AG04449 (cell line): ENCODE measurements at places on chromosomes 1 and 21.

GRCh38 chr1:22186311-22186710 is 43.4 kb upstream of the WNT4 start:
- DNase-seq, result no peak

DNA sequence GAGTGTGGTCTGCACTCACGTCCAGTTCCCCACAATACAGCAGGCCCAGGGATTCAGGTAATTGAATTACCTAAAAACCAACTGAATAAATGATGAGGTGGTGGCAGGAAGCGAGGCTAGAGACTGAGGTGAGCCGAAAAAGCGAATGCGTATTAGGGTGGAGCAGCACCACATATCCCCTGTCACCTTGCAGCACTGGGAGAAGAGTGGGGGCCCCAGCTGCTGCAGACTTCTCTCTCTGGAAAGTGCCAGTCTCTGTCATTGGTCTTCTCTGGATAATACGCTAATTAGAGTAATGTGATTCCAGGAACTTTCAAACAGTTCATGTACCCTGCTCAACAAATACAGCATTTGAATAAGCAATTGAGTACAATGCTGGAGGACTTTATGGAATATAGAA is 199.0 kb downstream of the RPS6KC1 start:
- DNase-seq, result no peak

GRCh38 chr1:66446261-66447001 is 87.5 kb upstream of the SGIP1 start:
- DNase-seq, result peak; percentile 26

GRCh38 chr1:245279346-245279745 is 124.6 kb downstream of the KIF26B start:
- no peak for DNase-seq

- no peak for DNase-seq
Measured at GRCh38 chr1:9184749-9185148, 49.8 kb upstream of the H6PD start.

DNA sequence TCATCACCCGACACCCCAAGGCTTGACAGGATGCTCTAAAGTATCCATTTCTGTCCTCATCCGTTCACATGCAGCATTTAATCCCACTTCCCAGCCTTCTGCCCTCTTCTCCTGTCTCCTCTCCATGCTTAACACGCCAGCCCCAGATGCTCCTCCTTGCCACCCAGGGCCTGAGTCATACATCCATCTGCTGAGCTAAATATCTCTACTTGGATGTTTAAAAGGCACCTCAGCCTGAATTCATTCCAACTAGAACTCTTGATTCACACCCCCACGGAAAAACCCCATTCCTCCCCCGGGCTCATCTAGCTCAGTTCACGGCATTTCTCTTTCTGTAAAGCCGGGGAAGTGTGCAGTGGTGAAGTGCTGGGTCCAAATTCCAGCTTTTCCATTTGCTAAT is 27.7 kb downstream of the TEX35 start:
- DNase-seq, result peak; percentile 78

GRCh38 chr21:15430577-15430976 is 299.2 kb upstream of the USP25 start:
- no peak for DNase-seq

- no peak for DNase-seq
Measured at GRCh38 chr1:106680216-106680615, 376.3 kb upstream of the PRMT6 start.

GRCh38 chr1:230752407-230752806 is 5.2 kb downstream of the CAPN9 start:
- DNase-seq, result no peak

GRCh38 chr1:79695138-79695537 is 688.6 kb upstream of the ADGRL4 start:
- no peak for DNase-seq

- DNase-seq, result no peak
Measured at GRCh38 chr1:36871146-36871971, 163.0 kb downstream of the GRIK3 start.

GRCh38 chr1:186896211-186896610 is 67.5 kb downstream of the PLA2G4A start:
- no peak for DNase-seq

GRCh38 chr1:58763214-58763613 is 20.6 kb downstream of the JUN start:
- no peak for DNase-seq

GRCh38 chr1:63731117-63732043 is 42.4 kb upstream of the ROR1 start:
- DNase-seq, result peak; percentile 86
